ENCODE measurements at places on chromosomes 4 and X. TPM values are rescaled to one million over a fixed set of nuclear protein-coding genes. Genes with fewer than 3 reads are reported as not detected.

Gene BTK
- 2.0 TPM for total RNA-seq

Gene CTAG1A
- not detected for total RNA-seq

Gene TMEM35A
- not detected for total RNA-seq

- no peak for DNase-seq
Observed at GRCh38 chr4:109094056-109094455, 208.4 kb downstream of the COL25A1 start.

DNA sequence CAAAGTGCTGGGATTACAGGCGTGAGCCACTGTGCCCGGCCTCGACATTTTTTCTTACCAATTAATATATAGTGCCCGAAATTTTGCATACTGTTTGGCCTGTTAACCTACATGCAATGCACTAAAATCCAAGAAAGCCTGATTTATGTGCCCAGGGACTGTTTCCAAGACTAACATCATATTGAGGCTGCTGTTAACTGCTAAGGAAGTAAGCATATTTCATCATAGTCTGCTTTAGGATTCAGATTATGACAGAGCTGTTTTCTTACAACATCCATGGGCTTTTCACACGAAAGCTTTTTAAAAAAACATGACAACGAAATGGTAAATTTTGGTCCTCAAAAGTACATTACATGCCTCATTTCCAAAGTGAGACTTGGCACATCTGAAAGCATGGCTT is 84.4 kb downstream of the STOX2 start:
- no peak for DNase-seq

DNA sequence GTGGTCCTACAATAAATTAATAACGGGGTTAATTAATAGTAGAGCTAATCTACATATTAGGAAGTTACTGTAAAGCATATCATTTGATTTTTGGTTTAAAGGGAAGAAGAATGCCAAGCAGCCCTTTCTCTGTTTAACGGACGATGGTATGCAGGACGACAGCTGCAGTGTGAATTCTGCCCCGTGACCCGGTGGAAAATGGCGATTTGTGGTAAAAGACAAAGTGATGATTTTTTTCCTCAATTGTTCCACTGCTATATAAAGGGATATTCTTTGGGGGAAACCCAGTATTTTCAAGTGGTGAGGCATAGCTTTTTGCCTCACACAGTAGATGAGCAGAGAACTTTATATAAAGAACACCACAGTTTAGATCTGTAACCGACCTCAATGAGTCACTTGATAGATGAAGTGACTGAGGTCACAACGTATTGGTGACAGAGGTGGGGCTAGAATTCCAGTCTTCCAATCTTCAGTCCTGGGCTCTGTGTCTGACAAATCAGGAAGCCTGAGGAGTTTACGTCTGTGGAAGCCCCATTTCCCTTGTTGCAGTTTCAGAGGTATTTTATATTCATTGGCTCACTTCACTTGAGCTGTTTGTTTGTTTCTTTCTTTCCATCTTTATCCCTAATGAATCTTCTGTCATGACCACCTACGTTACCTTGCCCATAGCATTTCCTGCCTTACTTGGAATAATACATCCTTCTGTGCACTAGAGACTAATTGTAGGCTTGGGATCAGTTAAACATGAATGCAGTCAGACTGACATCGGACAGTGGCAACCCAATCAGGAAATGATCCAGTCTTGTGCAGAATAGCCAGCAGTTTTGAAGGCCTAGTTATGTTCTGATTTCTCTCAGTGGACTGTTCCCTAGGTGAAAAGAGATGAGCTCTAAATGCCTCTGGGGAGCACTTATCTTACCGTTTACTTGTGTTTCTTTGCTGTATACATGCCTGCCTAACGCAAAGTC is 30.1 kb downstream of the ZRSR2 start:
- no peak for DNase-seq

DNA sequence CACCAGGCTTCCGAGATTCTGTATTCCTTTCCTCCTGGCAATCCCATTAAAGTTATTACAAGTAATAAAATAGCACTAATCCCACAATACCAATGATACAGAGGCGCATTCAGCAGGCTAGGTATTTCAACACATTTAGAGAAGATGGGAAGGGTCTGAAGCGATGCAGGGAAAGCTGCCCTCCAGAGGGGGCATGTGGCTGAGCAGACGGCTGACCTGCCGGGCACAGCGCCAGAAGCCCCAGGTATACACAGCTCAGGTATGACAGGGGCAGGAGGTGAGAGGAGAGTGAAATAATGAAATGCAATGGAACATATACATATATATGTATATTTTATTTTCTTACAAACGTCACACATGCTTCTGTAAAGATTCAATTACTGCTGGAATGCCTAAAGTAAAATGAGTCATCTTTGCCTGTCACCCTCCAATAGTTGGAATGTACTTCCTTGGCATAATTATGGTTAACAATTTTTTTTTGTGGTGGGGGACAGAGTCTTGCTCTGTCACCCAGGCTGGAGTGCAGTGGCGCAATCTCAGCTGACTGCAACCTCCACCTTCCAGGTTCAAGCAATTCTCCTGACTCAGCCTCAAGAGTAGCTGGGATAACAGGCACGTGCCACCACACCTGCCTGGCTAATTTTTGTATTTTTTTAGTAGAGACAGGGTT is 21.3 kb upstream of the CDKN2AIP start:
- no peak for DNase-seq

- DNase-seq: no peak
Observed at GRCh38 chr4:31392923-31393322, 672.8 kb downstream of the PCDH7 start.

DNA sequence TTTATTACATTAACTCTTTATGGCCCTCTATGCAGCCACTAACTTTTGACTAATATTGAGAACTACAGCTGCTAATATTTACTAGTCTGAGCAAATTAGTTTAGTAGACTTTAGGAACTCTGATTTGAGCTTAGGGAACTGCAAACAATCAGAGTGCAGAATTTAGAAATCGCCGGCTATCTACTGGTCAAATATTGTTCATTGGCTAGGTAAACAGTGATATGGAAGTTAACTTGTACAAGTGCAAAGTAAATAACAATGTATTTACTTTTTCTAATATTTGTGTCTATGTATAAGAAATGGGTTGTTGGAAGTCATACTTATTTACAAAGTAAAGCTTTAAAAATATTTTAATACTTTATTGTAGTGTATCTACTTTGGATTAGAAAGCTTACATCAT is 279.6 kb downstream of the CFAP299 start:
- DNase-seq: no peak

DNA sequence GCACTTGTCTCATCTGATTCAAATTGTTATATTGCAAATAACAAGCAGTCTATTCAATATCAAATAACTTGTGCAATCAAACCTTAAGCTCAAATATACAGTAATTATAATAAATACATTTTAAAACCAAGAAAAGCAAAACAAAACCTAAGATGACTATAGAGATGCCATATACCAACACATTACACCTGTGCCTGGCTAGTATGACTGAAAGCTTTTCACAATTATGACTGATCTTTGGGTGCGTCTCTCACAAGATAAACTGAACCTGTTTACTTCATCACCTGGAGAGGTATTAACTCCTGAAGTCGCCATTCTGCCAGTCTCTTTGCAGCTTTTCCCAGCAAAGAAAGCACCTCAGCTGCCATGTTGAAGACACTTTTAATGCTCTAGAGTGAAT is 41.3 kb downstream of the ACSL4 start:
- DNase-seq: no peak

- no peak for DNase-seq
Observed at GRCh38 chrX:113429011-113429410, 588.4 kb upstream of the AMOT start.

DNA sequence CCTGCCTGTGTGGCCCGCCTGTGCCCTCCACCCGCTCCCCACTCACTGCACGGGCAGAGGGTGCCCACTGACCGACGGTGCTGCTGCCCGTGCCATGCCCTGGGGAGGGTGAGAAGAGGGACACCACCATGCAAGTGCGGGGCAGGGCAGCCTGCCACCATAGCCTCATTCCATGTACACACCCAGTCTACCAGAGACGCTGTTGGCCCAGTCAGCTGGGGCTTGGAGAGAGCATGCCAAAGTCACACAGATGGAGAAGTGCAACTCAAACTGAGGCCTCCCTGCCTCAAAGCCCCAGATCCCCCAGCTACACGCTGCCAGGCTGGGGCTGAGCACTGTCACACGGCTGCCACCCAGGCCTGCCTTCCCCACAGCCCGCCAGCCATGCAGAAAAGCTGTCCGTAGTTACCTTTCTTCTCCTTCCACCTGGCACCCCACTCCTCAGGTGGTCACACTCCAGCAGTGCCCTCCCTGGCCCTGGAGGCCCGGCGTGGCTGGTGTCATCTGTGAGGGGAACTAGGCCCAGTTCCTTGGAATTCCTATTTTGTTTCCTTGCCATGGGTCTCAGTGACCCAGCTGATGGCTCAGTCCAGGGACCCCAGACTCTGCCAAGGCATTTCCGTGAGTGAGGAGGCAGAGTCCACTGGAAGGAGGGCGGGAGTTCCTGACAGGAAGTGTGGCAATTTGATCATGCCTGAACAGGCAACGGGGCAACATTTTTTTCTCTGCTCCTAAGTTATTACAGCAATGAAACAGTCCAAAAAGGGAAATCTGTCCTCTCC is at the start of gene SLC2A9:
Gene SLC2A9 (minus strand): TSS at position 627 of the 782 bp plus-strand sequence. CDS start 68 bp downstream, at position 559.
- DNase-seq: no peak

- no peak for DNase-seq
Observed at GRCh38 chr4:123449780-123450179, 53.2 kb downstream of the SPRY1 start.

GRCh38 chr4:1629699-1630083 is 54.4 kb downstream of the FAM53A start:
- no peak for DNase-seq

DNA sequence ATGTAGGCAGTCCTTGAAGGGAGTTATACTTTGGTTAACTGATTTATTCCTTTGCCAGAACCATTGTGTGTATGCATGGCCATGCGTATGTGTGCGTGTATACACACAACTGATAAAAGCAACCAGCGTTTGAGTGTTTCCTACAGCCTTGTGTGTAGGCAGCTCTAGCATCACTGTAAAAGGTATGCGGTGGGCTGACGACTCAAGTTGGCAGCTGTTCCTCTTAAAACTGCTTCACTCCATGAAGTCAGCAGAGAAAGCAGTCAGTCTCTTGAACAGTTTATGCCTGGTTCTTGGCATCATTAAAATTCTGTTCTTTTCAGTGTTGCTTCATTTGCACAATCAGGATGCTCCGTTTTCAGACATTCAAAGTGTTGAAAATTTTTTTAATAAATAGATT is 103.5 kb upstream of the FRMPD4 start:
- DNase-seq: no peak

DNA sequence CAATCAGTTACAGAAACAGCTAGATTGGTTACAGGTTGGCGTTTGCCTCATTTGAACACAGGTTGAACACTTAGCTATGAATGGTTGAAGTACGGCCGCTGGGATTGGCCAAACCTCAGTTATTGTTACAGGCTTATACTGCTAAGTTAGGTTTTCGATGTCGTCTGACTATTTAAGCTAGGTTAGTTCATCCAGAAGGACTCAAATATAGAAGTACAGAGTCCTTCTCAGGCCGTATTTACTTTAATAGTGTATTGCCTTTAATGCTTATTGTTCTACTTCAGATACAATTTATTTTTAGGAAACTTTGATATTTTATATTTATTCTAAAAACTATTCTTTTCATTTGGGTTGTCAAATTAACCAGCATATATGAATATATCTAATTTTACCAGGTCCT is 334.7 kb downstream of the FAT4 start:
- no peak for DNase-seq

DNA sequence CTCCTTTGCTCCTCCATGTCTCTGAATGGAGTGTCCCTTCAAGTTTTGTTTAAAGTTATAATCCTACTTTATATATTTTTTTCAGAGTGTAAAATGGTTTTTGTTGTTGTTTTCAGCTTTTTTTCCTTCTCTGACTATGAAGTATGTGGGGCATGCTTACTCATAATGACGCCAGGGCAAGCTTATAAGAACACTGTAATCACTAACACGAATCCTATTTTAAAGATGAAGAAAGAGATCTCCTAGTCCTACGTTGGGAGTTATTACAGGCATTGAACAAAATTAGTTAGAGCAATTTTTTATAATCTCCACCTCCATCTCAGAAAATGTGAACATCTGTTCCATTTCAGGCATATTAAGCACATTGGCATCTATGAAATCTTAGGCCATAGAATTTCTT is 268.1 kb upstream of the MAGEB2 start:
- no peak for DNase-seq

- no peak for DNase-seq
Observed at GRCh38 chr4:143587703-143588102, 74.2 kb downstream of the SMARCA5 start.

GRCh38 chrX:154775419-154776349 is 13.0 kb downstream of the DKC1 start:
- no peak for DNase-seq

DNA sequence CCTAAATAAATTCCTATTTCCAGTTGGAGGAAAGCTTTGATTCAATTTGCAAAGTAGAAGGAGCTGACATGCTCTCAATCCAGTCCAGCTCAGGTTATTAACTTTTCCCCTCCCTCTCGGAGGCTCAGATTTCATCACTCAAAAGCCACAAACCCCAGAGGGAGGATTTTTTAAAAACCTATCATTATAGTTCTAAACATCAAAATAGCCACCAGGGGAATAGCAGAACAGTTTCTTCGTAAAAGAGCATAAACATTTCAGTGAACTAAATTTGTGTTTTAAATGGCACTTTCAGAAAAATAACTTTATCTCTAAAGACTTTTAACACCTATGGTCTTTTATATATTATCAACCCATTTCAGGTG is 8.8 kb downstream of the GPRIN3 start:
- no peak for DNase-seq

DNA sequence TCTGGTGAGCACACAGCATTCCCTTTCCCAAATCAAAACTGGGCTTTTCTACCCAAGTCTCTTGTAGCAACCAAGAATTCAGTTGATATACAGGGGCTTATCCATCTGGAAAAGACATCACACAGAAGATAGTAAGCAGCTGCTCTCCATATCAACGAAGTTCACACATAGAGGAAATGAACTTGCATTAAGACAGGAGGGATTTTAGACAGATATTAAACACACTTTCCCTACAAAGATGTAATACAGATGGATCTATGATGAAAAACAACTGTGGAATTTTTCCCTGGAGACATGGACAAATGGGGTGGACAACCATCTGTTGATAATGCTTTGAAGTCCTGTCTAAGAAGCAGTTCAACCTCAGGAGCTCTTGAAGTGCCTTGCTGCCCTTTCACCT is 9.8 kb upstream of the PDE5A start:
- no peak for DNase-seq
